ENCODE measurements at places on chromosomes 1 and 21.
A peak's percentile ranks its signal among the peaks of the same experiment; 100 is the strongest.

DNA sequence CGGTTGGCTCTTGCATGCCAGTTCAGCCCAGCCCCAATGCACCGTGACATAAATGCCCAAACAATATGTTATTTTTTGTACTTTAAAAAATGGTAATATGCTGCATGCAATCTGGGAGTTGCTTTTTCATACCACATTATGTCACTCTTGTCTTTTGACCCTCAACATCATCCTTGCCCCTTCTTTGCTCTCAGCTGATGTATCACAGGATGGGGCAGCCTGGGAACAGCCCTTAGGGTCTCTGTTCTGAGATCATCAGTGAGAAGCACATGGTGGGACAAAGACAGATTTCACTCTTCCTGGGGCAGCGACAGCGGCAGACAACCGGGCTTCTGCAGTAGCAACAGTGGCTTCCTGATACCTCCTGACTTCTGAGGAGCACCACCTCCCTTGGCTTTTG, 79.5 kb downstream of the SETD4 start:
- DNase-seq = no peak

- DNase-seq = no peak
These were observed 182.9 kb upstream of the CAMK1G start for GRCh38 chr1:209400351-209401220.

- no peak for DNase-seq
These were observed 97.4 kb downstream of the FAM78B start for GRCh38 chr1:166069390-166069789.

DNA sequence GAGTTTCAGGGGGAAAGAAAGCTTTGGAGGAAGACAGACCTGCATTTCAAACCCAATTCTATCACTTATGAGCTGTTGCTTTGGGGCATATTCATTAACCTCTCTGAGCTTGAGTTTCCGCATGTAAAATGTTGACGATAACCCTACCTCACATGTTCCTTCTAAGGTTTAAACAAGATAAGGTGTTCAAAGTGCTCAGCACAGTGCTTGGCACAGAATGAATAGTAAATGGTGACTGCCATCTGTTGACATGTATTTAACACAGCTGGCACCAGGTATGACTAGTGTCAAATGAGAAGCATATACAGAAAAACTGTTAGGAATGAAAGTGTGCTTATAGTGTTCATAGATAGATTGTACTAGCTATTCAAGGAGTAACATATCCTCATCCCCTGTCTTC, 155.5 kb downstream of the PTGER3 start:
- peak; percentile 27 for DNase-seq

DNA sequence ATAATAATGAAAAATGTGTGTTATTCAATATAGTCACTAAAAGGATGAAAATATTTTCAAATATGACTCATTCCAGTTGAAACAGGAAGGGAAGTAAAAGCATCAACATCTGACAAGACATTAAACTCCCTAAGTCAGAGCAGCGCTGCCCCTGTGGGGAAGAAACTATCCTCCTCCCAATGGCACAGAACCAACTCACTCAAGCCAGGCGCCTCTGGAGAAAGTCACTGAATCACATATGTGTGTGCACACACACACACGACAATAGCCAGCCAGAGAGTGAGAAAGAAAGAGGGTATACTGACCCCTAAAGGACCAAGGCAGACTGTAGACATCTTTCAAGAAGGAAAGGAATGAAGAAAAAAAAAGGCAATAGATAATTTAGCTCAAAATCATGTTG, 126.9 kb downstream of the SETD4 start:
- DNase-seq = no peak

- DNase-seq = no peak
These were observed 514.0 kb upstream of the TMPRSS15 start for GRCh38 chr21:18917622-18918021.

GRCh38 chr1:119885903-119886783, 10.2 kb downstream of the ADAM30 start:
- DNase-seq = peak; percentile 51

GRCh38 chr1:66237722-66238479, 296.1 kb upstream of the SGIP1 start:
- no peak for DNase-seq

DNA sequence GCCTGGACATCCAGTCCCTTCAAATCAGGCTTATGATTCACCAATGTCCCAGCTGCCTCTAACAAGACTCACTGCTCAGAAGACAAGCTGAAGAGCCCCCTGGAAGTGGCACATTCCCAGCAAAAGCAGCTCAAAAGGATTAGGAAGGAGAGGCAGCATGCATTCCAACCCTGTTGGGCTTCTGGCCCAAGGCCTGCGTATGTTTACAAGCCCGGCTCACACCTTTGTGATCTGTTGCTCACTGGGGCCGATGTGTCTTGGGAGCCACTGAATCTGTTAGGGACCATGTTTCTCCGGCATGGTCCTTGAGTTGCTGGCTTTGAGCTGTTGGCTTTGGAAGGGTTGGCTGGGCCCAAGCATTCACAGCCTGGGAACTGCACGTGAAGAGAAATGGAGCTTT, 81.2 kb upstream of the C1orf174 start:
- no peak for DNase-seq

DNA sequence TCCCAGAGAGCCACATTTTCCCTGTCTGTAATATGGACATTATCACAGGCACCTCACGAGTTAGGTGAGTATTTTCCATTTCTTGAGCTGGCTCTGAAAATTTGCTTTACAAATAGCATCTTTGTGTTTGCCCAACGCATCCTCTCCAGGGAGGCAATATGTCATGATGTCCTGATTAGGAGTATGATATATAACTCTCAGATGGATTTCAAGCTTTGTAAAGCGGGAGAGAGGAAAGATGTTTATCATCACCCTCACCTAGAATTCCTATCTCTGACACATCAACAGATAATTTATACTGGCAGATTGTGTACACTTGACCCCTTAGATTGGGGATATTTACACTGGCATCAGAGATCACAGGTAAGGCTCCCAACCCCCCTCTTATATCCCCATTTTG, 730.7 kb upstream of the RGS18 start:
- DNase-seq = peak; percentile 7

- DNase-seq = no peak
These were observed 584.1 kb downstream of the AJAP1 start for GRCh38 chr1:5238351-5239130.

DNA sequence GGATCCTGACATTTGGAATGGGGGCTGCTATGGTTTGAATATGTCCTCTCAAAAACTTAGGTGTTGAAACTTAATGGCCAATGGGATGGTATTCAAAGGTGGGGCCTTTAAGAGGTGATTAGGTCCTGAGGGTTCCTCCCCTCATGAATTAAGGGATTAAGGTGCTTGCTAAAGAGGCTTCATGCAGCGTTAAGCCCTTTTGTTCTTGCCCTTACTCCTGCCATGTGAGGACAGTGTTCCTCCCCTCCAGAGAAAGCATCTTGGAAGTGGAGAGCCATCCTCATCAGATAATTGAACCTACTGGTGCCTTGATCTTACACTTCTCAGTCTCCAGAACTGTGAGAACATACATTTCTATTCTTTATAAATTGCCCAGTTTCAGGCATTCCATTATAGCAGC, 146.6 kb downstream of the KCNJ6 start:
- no peak for DNase-seq

DNA sequence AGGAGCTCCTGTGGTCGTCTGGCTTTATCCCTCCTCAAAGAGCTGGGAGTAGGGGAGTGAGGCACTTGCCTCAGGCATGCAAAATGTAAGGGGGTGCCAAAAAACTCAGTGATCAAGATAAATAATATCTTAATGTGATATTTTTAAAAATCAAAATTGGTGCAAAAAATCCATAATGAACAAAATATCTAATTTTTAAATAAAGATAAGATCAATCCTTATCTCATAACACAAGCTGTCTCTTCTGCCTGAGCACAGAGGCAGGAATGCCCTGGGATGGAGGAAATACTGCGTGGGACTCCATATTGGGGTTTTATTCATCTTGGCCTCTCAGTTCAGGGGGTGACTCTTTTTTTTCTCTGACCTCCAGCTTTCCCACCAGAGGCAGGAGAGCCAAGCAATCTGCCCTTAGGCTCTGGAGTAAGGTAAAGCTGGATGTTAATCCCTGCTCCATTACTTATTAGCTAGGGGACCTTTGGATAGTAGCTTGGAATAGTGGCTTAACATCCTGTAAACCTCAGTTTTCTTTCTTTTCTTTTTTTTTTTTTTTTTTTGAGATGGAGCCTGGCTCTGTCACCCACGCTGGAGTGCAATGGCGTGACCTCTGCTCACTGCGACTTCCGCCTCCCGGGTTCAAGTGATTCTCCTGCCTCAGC, 77.3 kb upstream of the NFASC start:
- DNase-seq = no peak

DNA sequence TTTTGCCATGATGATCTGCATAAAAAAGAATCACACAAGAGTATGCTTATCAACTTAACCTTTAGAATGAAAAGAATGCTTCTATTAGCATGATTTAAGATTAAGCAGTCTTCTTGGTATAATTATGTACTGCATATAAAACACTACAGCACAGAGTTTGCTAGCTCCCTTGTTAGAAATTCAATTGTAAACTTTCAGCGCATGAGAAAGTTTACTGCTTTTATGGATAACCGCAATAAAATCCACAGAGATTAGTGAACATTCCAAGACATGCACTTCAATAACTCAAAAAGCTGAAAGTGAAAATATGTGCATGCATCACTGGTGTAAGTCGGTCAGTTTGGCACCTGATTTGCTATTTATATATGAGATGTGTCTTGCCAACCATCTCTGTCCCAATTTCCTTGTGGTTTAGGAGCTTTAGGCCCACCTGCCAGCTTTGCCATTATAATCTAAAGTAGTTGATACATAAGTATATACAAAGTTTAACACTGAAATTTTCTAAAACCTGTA, 16.9 kb downstream of the CCT8 start:
- no peak for DNase-seq

DNA sequence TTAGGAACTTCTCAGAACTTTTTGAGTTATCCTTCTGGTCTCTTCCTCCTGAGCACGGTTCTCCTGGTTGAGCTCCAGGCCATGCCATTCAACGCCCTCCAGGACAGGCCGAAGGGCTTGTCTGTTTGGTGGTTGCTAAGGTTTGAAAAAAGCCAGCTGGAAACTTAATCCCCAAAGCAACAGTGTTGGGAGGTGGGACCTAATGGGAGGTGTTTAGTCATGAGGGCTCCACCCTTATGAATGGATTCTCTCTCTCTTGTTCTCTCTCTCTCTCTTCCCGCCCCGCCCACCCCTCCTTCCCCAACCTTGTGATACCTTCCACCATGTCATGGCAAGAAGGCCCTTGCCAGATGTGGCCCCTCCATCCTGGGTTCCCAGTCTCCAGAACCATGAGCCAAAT, 829 bp downstream of the KCNE1 start:
- DNase-seq = peak; percentile 18

GRCh38 chr1:47774986-47775834, 222.0 kb downstream of the TRABD2B start:
- no peak for DNase-seq

DNA sequence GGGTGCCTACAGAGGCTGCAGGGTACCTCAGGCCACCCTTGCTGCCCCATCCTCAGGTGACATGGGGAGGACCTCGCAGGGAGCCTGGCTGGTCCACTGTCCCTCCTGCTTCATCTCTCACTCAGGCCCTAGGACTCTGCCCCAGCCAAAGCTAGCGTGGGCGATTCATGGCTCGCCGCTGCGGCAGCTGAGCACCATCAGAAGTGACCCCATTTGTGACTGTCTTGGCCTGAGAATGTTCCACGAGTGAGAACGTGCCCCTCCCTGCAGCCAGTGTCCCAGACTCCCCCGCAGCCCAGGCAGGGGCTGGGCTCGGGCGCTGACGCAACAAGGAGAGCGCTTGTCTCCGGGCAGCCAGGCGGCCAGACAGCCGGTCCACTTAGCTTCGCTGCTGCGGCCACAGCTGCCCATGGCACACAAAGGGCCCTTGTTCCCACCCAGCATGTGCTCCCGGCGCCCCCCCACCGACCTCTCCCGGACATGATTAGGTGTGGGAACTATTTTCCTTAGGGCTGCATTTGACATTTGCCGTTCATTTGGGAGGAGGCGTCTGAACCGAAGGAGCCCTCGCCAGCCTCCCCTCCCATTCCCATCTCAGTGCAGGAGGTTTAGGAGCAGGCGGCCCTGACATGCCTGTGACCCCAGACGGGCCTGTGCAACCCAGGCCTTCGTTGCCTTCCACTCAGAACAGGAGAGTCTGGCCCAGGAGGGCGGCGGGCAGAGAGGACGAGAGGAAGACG, 19.3 kb upstream of the POFUT2 start:
- peak; percentile 46 for DNase-seq

- DNase-seq = peak; percentile 79
These were observed 1.9 kb upstream of the IRF2BP2 start for GRCh38 chr1:234611847-234612351.
